Colonic mucosa (tissue), 4 donors: ENCODE measurements at places on chromosomes 13 and 19.

DNA sequence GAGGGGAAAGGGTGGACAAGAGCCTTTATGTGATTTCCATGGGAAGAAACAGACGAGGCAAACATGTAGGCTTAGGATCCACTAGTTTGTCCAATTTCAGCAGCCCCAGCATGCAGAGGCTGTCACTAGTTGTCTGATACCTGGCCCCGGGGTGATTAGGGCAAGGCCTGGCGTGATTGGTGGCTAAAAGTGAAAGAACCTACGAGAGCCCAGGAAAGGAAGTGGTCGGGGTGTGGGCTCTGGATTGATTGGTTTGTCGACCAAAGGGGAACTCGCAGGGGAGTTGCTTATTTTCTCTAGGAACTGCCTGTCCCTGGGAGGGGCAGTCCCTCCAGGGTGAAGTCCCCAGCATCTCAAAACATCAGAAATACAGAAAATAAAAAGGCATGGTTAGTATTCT lies 64.2 kb upstream of the UQCRFS1 start:
- DNase-seq = no peak

- no peak for DNase-seq
Measured at GRCh38 chr19:8079988-8080387, 27.4 kb downstream of the CCL25 start.

GRCh38 chr13:34358811-34359513 lies 541.0 kb downstream of the RFC3 start:
- DNase-seq = no peak

GRCh38 chr13:20789665-20790064 lies 15.9 kb upstream of the EEF1AKMT1 start:
- DNase-seq = no peak

DNA sequence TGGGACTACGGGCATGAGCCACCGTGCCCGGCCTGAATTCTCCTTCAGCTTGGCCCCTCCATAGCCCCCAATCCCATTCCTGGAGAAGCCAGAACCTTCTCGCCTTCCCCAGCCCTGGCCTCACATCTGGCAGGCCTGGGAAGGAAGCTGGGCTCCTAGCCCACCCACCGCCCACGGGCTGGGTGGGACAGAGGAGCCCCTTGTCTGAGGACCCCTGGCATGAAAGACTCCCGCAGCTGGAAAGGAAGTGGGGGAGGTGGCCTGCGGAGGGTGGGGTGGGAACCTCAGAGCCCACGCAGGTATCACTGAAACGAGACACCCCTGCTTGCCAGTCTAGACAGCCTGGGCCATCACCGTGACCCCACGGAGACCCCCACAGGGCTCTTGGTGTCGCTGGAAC lies 7.7 kb upstream of the NANOS3 start:
- DNase-seq = no peak

- peak; percentile 80 for DNase-seq
Measured at GRCh38 chr19:49301165-49301865, 23.7 kb downstream of the SLC6A16 start.

DNA sequence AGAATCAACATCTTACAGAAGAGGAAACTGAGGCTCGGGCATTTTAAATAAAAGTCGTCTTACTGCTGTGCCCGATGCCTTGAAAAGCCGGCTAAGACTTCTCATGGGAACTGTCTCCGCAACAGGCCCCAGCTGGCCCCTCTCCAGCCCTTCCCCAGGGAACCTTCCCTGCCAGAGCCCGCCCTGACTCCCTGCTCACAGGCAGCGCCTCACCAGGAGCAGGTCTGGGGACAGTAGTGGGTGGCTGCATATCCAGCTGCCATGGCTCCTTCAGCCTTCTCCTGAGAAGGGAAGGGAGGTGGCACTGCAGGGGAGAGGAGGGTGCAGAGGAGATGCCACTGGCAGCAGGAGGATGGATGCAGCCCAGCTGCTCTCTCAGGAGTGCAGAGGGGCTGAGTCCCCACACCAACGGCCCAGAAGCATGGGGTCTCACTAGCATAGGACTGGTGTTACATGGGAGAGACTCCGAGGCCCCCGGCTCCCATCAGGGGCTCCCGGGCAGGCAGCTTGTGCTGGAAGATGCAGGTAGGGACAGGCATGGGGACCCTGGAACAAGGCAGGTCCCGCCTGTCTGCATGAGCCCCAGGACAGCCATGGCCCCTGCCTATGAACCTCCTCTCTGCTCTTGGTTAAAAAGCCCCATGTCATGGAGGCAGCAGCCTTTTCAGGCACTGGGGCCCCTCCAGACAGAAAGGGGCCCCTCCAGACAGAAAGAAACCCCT lies 216.4 kb upstream of the SGCG start:
- no peak for DNase-seq

DNA sequence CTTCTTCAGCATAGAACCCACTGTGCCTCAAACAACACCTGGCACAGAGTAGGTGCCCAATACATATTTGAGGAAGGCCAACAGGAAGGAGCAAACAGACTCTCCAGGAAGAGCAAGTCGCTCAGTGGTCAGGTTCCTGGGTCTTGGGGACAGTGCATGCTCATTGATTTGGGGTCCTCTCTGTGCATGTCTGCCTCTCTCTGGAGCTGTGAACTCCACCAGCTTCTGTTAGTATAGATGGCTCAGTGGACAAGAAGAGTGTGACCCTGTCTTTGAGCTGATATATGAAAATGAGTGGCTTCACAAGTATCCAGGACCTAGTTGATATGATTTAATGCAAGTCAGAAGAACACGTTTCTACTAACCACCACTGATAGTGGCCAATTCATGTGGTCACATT lies 98.7 kb downstream of the KCTD15 start:
- DNase-seq = no peak

GRCh38 chr13:73103238-73103637 lies 44.4 kb downstream of the KLF5 start:
- no peak for DNase-seq

- DNase-seq = no peak
Measured at GRCh38 chr19:55398200-55398925, 9.2 kb downstream of the UBE2S start.

DNA sequence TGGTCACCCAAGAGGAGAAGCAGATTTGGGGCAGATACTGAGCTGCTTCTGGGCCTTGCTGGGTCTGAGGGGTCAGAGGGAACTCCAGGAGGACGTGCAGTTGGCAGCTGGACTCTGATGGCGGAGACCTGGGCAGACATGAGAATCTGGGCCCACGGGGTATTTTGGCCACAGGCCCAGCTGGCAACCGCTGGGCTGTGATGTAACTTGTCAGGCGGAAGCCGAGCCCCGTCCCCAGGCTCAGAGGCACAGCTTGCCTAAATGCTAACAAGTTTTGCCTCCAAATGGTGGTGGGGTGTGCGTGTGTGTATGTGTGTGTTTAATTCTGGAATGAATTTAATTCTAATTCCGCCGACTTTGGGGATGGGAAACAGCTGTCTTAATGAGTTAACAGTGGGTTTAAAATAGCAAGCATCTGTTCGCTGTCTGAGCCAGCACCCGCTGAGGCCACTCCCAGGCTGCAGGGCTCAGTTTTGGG lies 11.6 kb downstream of the ZNRF4 start:
- no peak for DNase-seq

DNA sequence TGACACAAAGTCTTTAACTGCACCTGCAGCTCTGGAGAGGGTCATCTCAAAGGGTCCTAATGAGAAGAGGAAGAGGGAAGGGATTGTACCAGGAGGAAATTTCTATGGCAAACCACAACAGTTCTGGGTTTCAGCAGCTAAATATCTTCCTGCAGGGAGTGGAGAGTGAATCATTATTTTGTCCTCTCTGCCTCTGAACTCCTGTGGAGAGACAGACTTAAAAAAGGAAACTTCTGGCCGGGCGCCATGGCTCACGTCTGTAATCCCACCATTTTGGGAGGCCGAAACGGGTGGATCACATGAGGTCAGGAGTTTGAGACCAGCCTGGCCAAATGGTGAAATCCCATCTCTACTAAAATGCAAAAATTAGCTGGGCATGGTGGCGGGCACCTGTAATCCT lies 16.9 kb upstream of the C1QTNF9 start:
- DNase-seq = no peak

GRCh38 chr13:112587764-112588489 lies at the start of gene TUBGCP3:
Gene TUBGCP3 (minus strand): TSS chr13:112588153. CDS start chr13:112587980, 173 bp downstream.
- DNase-seq = peak; percentile 81

- DNase-seq = no peak
Measured at GRCh38 chr19:43743059-43743458, 11.7 kb downstream of the SMG9 start.

- DNase-seq = no peak
Measured at GRCh38 chr13:89852570-89852969, 1494.9 kb upstream of the MIR17HG start.

DNA sequence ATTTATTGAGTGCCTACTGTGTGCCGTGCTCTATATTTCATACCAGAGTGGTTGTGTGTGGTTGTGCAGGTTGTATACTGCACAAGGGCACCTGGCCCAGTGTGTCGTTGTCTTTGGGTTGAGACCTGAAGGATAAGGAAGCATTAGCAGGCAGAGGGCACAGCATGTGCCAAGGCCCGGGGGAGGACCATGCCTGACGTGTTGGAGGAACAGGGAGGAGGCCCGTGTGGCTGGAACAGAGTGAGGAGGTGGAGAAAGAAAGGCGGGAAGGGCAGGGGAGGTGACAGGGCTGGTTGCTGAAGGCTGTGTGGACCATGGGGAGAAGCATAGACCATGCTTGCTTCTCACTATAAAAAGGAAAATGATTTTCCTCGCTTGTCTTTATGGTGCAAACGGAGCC lies 26.8 kb downstream of the CELF5 start:
- no peak for DNase-seq

- DNase-seq = no peak
Measured at GRCh38 chr19:38204728-38205127, 19.3 kb downstream of the DPF1 start.

DNA sequence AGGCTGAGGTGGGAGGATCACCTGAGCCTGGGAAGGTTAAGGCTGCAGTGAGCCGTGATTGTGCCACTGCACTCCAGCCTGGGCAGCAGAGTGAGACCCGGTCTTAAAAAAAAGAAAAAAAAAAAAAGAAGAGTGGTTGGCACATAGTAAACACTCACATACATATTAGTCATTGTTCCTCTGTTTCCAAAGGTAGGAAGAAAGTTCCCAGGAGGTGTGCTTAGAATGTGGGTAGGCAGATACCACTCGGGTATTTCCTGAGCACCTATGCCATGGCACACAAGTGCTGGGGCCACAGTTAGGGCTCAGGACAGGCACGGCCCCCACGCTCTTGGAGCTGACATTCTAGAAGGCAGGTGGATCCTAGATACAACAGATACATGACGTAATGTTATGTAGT lies 41.4 kb downstream of the SIPA1L3 start:
- no peak for DNase-seq

DNA sequence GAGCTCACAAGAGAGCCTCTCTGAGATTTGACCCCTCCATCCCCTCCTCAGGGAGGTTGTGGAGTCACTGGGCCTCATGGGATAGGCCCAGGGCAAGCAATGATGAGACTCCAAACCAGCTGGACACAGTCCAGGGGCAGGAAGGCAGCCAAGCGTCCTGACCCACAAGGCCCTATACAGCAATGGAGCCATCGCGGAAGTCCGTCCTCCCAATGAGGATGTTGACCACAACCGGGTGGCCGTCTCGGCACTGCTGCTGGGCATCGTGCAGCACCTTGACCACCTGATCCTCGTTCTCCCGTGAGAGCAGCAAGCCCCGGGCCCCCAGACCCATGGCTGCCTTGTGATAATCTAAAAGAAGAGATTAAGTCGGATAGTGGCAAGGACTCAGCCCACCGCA lies 7.9 kb downstream of the SYDE1 start:
- peak; percentile 53 for DNase-seq

- no peak for DNase-seq
Measured at GRCh38 chr13:32282096-32282711, 33.0 kb downstream of the ZAR1L start.

DNA sequence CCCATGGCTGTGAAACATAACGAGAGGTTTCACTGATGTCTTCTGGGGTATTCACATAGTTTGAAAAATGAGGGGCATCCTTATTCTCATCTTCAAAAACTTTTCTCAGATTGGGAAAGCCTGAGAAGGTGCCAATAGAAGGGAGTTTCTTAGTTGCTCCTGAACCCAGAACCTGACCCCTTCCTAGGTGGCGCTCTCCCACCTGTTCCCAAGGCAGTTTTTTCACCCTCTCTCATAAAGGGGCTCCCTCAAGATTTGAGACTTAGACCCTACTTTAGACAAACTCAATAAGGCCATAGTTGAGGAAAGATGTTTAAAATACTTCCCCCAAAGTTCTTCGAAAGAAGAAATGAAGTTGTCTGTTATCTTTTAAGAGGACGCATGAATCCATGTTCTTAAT lies 142.2 kb downstream of the FGF9 start:
- no peak for DNase-seq
